Stimulated activated effector memory CD8-positive, alpha-beta T cell treated with anti-CD3 and anti-CD28 coated beads, Interleukin-12 subunit alpha, Interleukin-12 subunit beta, amount 100 ng/mL, for 72 hours (primary cell): ENCODE measurements at places on chromosomes 2 and 18.

DNA sequence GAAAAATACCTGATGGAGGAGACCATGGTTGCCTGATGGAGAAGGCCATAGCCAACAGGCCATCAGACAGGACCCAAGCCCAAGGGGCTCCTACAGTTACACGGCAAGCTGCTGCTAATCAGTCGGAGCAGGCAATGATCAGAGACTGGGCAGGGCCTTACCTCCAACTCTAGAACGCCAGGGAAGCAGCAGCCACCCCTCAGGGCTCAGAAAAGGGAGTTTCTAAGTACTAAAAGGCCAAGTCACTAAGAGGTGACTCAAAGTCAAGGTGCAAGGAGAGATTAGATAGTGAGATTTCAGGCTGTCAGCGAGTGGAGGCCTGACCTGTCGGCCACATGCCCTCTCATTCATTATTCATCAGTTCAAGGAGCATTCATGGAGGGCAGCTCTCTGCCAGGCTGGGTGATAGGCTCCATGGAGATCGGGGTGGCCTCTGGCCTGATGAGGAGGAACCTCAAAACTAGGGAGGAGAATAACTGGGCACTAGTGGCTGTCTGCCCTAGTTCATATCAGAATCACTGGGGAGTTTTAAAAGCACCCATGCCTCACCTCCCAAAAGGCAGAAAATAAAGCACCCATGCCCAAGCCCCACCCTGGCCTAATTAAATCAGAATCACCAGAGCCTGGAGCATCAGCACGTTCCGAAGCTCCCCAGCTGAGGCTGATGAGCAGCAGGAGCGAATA is 3.6 kb downstream of the VIL1 start:
- DNase-seq, result no peak

DNA sequence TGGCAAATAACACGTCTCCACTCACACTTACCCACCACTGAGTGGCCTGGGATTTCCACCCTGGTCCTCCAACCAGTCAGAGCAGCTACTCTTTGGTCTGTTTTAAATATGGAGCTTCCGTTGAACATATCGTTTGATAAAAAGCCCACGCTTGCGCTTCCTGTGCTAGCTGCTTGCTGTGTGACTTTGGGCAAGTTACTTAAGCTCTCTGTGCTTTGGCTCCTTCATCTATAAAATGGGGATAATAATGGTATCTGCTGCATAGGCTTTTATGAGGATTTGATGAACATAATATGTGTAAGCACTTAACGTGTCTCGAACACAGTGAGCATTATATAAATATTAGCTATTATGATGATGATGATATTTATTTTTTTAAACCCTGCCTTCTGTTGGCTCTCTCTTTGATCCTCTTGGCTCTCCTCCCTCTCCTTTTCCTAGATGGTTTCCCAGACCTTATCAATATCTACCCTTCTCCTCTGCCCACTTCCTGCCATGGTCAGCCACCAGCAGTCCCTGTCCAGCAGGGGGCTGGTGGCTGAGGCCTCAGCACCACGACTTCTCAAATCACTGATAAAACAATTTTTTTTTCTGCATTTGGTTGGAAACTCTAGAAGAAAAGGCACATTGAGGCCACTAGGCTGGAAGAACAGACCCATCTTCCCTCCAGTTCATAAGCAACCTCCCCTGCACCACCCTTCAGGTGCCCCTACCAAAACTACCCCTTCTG is 191.9 kb downstream of the LOXHD1 start:
- DNase-seq, result no peak

GRCh38 chr2:402206-402605 is 114.3 kb upstream of the ALKAL2 start:
- DNase-seq, result no peak

GRCh38 chr18:63152791-63153190 is 166.8 kb downstream of the BCL2 start:
- peak; percentile 75 for DNase-seq

GRCh38 chr2:205752924-205753323 is 70.6 kb downstream of the NRP2 start:
- DNase-seq, result no peak

DNA sequence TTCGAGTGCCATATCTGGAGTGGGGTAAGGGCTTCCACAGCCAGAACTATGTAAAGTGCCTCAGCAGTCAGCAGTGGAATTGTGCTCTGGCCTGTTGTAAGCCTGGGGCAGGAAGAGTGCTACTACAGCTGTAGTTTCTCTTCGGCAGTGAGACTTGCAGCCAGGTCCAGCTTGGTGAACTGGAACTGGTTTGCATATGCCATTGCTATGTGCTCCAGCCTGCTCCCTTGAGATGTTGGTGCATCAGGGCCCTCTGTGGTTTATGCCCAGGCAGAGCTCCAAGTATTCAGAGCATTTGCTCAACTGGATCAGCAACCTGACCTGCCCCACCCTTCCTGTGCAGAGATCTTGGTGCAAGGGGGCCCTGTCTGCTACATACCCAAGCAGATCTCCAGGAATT is 47.8 kb downstream of the ZNF804A start:
- no peak for DNase-seq

- no peak for DNase-seq
These were observed 572.0 kb upstream of the ZEB2 start for GRCh38 chr2:145091967-145092366.
